ENCODE measurements at places on chromosomes 2 and 18.

DNA sequence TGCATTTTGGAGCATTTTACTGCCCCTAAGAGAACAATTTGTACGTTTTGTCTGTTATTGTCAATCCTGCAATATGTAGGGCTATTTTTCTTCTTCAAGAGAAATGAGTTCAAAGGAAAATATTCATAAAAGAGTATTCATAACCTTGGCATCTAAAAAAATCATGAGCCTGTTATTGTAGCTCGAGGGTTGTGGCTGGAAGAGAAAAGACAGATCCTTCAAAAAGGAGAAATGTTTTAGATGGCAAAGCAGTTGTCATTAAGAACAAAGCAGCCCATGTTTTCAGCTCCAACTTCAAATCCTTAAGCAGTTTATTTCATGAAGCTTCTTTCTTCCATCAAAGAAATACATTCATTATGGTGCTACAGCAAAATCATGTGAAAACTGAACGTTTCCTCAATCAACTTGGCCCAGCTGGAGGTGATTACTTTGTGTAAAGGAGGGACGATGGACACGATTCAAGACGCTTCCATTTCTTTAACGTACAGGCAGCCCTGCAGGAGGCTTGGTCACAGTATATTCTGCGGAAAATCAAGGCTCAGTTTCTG is 31.4 kb downstream of the QPCT start:
- DNase-seq: peak; percentile 34

GRCh38 chr2:157936406-157936805 is 60.3 kb upstream of the ACVR1 start:
- DNase-seq: no peak

DNA sequence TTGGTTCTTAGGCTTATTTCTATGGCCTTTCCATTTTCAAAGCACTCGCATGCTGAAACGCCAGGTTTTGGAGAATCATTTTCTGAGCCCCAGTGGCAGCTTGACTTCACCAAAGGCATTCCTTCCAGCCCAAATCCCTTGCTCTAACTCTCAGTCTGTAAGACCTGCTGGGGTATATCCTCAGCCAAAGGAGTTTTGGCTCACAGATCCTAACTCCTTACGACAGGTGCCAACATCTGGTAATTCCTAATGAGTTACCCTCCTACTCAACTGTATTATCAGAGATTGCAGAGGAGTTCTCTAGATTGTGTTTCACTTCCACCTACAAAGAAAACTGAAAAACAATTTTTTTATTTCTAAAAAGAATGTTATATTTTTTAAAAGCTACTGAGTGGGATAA is 79.0 kb upstream of the RAB27B start:
- DNase-seq: no peak

GRCh38 chr2:116467243-116467642 is 1347.2 kb upstream of the DDX18 start:
- no peak for DNase-seq

DNA sequence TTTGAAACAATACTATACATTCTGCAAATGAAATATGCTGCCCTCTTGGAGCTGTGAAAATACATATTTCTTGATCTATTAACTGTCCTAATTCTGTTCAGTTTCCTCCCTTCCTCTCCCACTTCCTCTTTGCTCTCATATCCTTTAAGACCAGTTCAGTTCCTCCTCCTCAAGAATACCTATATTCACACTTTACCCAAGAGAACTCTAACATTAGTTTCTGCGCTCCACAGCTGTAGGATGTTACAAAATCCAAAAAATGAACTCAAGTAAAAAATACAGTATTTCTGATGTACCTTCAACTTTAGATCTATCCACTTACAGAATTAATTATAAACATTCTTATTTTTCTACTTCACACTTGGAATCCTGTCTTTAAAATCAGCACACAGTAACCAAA is 5.4 kb downstream of the ITSN2 start:
- no peak for DNase-seq

- no peak for DNase-seq
These were observed 77.6 kb downstream of the KCMF1 start for GRCh38 chr2:85048534-85048933.

- DNase-seq: no peak
These were observed 60.8 kb downstream of the MFSD6 start for GRCh38 chr2:190468814-190469569.

DNA sequence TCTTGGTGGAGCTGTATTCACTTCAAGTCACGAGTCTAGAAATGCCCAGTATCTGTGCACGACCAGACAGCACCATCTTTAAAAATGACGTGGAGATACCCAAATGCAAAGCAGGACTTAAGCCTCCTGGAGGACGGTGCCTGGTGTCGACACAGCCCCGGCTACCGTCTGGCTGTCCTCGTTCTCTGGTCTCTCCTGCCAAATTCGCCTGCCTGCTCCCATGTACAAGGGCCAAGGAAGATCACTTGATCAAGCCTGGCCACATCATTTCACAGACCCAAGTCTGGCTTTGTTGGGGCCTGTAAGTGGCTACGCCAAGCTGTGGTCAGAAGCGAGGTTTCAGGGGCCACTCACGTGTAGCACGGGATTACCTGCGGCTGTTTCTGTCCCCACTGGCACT is 9.4 kb downstream of the ODC1 start:
- DNase-seq: no peak

- peak; percentile 79 for DNase-seq
These were observed 549.4 kb upstream of the SALL3 start for GRCh38 chr18:78430131-78430758.

- no peak for DNase-seq
These were observed 2.6 kb downstream of the MAB21L4 start for GRCh38 chr2:240893363-240893844.

DNA sequence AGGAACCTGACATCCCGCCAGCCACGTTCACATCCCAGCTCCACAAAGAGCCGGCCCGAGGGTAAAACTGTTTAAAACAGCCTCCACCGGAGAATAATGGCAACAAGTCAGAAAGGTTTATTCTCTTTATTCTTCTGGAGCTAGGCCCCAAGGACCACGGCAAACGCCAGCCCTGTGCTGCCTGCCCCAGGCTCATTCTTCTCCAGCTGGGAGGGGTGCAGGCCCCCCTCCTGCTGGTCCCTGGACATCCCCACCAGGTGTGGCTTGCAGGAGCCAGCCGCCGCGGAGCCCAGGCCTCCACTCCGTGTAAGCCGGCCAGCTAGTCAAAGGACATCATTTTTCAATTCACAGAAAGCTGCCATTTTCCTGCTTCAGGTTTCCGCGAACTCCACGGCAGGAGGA is 65.8 kb upstream of the SALL3 start:
- no peak for DNase-seq

GRCh38 chr2:26712486-26713465 is 20.3 kb downstream of the KCNK3 start:
- DNase-seq: no peak

- DNase-seq: no peak
These were observed 459.8 kb downstream of the METTL4 start for GRCh38 chr18:2111456-2111855.

DNA sequence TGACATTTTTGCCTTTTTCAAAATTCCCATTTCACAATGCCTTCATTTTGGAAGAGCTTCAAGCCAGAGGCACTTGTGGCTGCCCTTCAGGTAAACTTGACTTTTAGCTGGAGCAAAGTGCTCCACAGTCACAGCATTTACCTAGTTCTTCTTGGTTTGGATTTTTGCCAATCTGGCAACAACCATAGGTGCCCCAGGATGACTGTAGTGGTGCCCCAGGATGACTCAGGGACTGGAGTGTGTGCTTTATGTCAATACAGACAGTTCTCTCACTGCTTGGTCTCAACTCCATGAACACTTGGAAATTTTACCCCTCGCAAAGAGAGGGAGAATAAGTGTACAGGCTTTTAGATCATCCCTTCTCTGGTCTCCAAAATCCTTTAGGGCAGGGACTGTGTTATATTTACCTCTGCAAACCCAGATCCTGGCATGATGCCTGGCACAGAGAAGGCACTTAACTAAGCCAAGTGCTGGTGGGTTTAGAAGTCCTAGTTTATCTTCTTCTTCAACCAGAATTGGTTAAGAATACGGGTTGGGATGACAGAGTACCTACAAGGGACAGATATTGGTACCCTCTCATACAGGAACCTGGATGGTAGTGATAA is 15.3 kb upstream of the PTPN4 start:
- DNase-seq: no peak

DNA sequence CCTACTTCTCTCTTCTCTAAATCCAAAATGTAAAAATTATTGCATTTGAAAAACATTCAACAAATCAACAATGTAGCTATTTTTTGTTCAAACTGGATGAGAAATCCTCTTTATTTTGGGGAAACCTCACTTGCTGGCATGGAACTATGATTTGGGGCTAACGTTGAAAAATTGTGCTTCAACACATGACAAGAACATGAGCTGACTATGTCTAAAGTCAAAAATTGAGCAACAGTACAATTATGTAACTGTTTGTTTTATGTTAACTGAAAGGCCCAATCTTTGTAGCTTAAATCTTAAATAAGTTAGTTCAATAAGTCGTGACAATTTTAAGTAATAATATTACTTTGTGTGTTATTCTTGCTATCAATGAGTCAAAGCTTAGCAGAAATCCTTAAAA is 67.3 kb downstream of the TMEFF2 start:
- no peak for DNase-seq

DNA sequence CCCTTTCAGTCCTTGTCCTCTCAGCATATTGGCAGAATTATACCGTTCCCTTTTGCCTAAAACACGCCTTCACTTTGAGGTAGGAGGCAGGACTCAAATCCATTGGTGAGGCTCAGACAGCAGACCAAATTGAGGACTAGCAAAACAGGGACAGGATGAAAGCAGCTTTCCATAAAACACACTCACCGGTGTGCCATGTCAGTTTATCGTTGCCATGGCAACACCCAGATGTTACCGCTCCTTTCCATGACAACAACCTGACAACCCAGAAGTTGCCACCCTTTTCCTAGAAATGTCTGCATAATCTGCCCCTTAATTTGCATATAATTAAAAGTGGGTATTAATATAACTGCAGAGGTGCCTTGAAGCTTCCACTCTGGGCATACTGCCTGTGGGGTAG is 730.4 kb downstream of the METTL4 start:
- DNase-seq: no peak

DNA sequence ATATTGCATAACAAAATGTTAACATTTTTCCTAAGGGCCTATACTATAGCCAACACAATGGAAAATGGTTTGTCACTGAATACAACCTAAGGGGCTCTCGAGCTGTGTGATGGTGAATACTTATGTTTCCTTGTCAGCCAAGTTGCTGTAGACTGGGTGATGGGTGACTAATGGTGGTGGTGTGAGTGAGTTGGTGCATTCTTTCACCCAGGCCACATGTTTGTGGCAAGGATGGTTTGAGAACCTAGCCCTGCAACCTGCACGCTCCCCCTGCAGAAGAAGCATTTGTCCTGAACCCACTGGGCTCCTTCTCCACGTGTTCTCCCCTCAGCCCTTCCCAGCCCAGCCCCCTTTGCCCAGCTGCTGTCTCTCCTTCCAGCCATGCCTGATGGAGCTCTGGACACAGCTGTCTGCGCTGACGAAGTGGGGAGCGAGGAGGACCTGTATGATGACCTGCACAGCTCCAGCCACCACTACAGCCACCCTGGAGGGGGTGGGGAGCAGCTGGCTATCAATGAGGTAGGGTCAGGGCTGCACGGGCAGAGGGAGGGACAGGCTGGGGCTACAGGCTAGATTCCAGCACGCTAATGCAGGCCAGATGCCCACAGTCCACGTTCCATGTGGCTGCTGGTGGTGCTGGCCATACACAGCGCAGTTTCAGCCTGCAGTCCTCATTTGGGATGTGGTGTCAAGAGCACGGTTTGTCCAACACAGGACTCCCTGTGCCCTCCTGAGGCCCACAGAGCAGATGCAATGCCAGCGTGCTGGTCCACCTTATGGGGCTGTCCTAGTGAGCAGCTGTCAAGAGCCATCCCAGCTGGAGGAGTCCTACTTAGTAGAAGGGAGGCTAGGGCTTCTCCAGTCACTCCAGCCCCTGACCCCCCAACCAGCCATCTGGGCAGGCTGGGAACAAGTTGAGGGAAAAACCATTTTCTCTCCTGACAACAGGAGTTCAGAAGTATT is 65.4 kb downstream of the FAM168B start:
- DNase-seq: no peak

GRCh38 chr2:9263428-9263827 is 56.8 kb downstream of the ASAP2 start:
- DNase-seq: no peak

GRCh38 chr2:42722320-42723190 is 41.4 kb downstream of the OXER1 start:
- no peak for DNase-seq

GRCh38 chr2:88090446-88091283 is 23.0 kb downstream of the SMYD1 start:
- no peak for DNase-seq

GRCh38 chr2:28247734-28248133 is 144.9 kb upstream of the FOSL2 start:
- DNase-seq: no peak

GRCh38 chr18:76431437-76432273 is 63.4 kb downstream of the ZNF516 start:
- no peak for DNase-seq

- DNase-seq: no peak
These were observed 41.0 kb downstream of the CROCC2 start for GRCh38 chr2:240947176-240947575.

- no peak for DNase-seq
These were observed 59.7 kb downstream of the NPPC start for GRCh38 chr2:231866450-231866849.

DNA sequence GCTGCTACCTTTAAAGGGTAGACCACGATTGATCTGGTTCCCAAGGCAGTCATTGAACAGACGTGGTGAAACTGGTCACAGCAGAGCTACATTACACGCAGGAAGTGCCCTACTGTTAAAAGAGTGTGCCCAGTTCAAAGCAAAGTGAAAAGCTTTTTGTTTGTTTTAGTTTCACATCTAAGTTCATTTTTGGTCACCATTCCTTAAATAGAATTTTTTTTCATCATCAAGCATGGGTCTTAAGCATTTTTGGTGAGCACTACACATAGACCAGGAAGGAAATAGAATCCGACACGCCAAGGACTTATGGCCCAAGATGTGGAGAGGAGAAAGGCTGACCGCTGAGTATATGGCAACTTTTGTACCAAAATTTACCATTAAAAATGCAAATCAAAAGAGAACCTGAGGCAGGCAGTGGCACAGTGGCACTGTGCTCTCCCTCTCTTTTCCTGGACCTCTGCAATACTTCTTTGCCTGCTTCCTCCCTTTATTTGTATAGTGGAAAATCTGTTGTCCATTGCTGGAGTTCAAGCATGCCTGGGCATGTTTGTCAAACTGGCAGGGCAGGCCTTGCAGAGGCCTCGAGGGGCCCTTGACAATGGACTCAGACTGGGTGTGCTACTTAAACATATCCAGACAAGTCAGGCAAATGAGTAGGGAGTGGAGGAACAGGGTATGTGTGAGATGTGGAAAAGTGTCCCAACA is 42.6 kb upstream of the HNRNPA3 start:
- DNase-seq: no peak

- no peak for DNase-seq
These were observed 111.1 kb downstream of the MSH2 start for GRCh38 chr2:47513981-47514520.

GRCh38 chr2:128641421-128642080 is 322.9 kb upstream of the HS6ST1 start:
- peak; percentile 62 for DNase-seq

GRCh38 chr18:73168236-73168635 is 300.4 kb upstream of the NETO1 start:
- no peak for DNase-seq

- no peak for DNase-seq
These were observed 56.9 kb upstream of the TMEM178A start for GRCh38 chr2:39608686-39609441.

Data from esophagus muscularis mucosa (tissue), 4 donors.